ENCODE measurements at places on chromosomes 2 and 18. TPM values are rescaled to one million over a fixed set of nuclear protein-coding genes. Genes with fewer than 3 reads are reported as not detected.

DNA sequence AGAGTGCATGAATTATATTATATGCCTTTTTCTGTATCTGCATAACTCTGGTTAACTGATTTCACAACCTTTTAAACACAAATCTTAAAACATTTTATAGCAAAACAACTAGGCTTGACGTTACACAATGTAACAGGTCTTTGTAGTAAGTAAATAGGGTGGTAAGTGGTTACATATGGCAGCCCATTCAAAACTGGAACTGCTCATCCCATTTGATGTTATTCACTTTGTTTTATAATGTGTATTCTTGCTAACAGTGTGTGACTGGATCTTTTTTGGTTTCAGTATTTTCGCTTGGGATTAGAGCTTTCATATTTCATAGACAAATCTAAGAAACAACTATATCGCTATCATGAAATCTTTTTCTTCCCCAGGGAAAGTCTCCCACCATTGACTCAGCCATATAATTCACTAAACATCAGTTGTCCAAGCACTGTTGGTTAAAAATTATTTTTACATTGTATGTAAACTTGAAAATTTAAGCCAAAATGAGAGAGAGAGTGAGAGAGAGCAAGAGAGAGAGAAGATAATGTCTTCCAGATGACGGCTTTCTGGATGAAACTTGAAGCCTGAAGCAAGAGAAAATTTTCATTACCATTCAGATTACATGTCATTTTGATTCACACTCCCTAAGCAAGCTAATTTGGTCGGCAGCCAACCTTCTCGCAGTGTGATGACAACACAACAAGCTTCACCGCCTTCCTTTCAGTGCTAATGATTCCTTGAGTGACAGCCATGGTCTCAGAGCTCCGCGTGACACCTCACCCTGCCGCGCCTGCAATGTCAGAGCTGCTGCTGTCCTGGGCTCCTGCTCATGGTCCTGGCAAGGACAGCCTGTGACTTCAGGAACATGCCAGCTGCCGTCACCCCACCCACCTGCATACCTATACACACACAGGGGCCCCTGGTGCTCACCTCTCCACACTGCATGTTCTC, 946.9 kb upstream of the SOX11 start:
- H3K4me3 ChIP-seq, result no peak overlapping the region
- H3K4me1 ChIP-seq, result no peaks in the 10 kb centered on the region
- no peak overlapping the region for H3K27ac ChIP-seq
- H3K27me3 ChIP-seq, result no peaks in the 10 kb centered on the region

SERPINB13 gene
- not detected for total RNA-seq

- no peak overlapping the region for H3K27ac ChIP-seq
- no peaks in the 10 kb centered on the region for H3K36me3 ChIP-seq
- H3K4me3 ChIP-seq, result no peak overlapping the region
- no peak for DNase-seq
Measured at GRCh38 chr18:62339106-62339988, 14.2 kb downstream of the TNFRSF11A start.

PLCD4 gene
- 9.2 TPM for total RNA-seq

GRCh38 chr2:178829299-178829960, 22.2 kb upstream of the TTN start:
- no peaks in the 10 kb centered on the region for H3K4me1 ChIP-seq
- no peak overlapping the region for H3K4me3 ChIP-seq
- H3K27me3 ChIP-seq, result no peaks in the 10 kb centered on the region
- H3K36me3 ChIP-seq, result no peaks in the 10 kb centered on the region
- DNase-seq, result no peak

SFXN5 gene
- 20.4 TPM for total RNA-seq

DNA sequence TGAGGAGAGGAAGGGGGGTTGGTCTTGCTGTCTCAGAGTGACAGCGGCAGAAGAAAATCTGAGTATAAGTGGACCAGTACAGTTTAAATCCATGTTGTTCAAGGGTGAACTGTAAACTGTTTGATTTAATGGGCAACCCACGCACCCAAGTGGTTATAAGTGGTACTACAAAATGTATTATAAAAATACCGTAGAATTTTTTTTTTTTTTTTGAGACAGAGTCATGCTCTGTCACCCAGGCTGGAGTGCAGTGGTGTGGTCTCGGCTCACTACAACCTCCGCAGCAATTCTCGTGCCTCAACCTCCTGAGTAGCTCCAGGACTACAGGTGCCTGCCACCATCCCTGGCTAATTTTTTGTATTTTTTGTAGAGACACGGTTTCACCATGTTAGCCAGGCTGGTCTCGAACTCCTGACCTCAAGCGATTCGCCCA, 2.1 kb upstream of the CHCHD5 start:
- no peaks in the 10 kb centered on the region for H3K36me3 ChIP-seq
- no peak overlapping the region for H3K27ac ChIP-seq
- peak; percentile 53 for DNase-seq
- no peaks in the 10 kb centered on the region for H3K27me3 ChIP-seq
- no peak overlapping the region for H3K4me3 ChIP-seq
- H3K4me1 ChIP-seq, result peaks cover 17% of the 10 kb centered on the region

- no peaks in the 10 kb centered on the region for H3K27me3 ChIP-seq
- H3K27ac ChIP-seq, result no peak overlapping the region
- peaks cover 15% of the 10 kb centered on the region for H3K4me1 ChIP-seq
Measured at GRCh38 chr2:203659331-203660049, 46.9 kb upstream of the CD28 start.

MAP3K2 gene
- 34.2 TPM for total RNA-seq

- peak overlapping the region; percentile 39 for H3K4me3 ChIP-seq
- peak overlapping the region; percentile 56 for H3K27ac ChIP-seq
- peaks cover 12% of the 10 kb centered on the region for H3K4me1 ChIP-seq
- DNase-seq, result peak; percentile 66
- H3K36me3 ChIP-seq, result no peaks in the 10 kb centered on the region
Measured at GRCh38 chr2:199462956-199463692, 5.4 kb upstream of the SATB2 start.

ANXA4 gene
- 61.8 TPM for total RNA-seq

GRCh38 chr2:207792244-207792785, 22.6 kb upstream of the FZD5 start:
- H3K27me3 ChIP-seq, result no peaks in the 10 kb centered on the region
- no peak overlapping the region for H3K27ac ChIP-seq
- no peaks in the 10 kb centered on the region for H3K36me3 ChIP-seq
- no peaks in the 10 kb centered on the region for H3K4me1 ChIP-seq
- H3K4me3 ChIP-seq, result no peak overlapping the region
- no peak for DNase-seq

KANSL3 gene
- 55.7 TPM for total RNA-seq

DNA sequence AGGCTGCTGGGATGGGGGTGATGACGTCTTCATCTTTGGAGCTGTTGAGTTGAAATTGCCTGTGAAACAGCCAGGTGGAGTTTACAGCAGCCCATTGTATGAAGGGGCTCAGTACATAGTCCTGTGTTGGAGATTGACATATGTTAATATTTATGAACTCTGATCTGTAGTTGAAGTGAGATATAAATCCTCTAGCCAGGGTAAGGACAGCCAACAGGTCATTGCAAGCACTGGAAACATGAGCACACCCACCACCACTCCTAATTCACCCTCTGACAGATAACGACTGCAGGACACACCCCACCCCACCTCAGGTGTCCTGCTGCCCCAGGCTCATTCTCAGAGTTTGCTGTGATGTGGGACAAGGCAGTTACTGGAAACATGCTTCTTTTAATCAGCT, 112.4 kb upstream of the TRIB2 start:
- H3K4me3 ChIP-seq, result no peak overlapping the region
- H3K36me3 ChIP-seq, result no peaks in the 10 kb centered on the region
- no peak for DNase-seq
- peaks cover 15% of the 10 kb centered on the region for H3K4me1 ChIP-seq

OR6B2 gene
- 2.8 TPM for total RNA-seq

All from tibial nerve (tissue), 4 donors.